WERI-Rb-1 (cell line): ENCODE measurements at places on chromosomes 4 and X.

- no peak for DNase-seq
Measured at GRCh38 chr4:151582098-151582497, 173.1 kb downstream of the FHIP1A start.

DNA sequence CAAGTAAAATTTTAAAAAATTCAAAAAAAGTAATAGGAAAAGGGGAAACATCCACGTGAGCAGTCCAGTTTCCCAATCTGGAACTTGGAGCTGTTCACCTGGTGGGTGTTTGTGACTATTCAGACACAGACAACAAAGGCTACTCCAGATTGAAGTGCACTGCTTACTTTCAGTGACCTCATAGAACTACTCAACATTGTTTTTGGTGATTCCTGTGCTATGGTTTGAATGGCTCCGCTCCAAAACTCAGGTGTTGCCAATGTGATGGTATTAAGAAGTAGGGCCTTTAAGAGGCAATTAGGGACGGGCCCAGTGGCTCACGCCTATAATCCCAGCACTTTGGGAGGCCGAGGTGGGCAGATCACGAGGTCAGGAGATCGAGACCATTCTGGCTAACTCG lies 22.1 kb downstream of the SH3RF1 start:
- no peak for DNase-seq

DNA sequence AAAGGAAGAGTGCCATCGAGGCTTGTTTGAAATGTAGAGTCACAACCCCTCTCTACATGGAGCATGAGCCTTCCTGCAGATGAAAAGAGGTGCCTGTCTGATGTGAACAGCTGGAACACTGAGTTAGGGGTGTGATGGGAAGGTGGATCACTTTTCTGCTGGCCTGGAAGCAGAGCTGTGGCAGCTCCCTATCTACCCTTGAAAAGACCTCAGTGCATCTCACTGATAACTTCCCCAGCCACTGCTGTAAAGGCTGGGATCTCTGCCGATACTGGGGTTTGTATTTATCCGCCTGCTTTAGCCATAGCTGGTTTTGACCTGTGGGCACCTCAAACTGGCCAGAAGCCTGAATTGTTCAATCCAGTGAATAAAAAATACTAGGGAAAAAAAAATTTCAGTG lies 46.8 kb downstream of the HPGD start:
- no peak for DNase-seq

- no peak for DNase-seq
Measured at GRCh38 chr4:25107827-25108516, 52.3 kb downstream of the SEPSECS start.

- no peak for DNase-seq
Measured at GRCh38 chrX:83416273-83416672, 91.8 kb upstream of the POU3F4 start.

DNA sequence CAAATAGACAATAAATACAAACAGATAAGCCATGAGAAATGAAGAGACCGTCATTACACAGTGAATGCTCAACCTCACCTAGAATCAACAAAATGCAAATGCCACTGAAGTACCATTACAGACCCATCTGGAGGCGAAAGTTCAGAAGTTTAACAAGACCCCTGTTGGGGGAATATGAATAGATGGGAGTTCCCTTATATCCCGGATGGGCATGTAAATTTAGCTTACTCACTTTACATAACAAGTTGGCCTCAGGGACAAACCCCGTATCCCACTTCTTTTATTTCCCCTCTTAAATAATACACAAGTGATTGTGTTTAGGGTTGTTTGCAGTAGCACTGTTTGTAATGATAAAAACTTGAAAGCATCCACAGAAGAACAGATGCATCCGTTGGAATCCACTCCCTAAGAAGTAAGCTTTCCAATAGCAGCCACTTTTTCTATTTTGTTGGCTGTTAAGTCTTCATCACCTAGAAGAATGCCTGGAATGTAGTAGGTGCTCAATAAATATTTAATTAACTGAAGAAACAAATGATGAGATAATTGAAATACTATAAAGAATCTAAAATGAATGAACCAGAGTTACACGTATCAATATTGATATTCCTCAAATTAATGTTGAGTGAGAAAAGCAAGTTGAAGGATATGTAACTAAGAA lies 1076.3 kb upstream of the TENM3 start:
- no peak for DNase-seq

- DNase-seq: no peak
Measured at GRCh38 chrX:151815398-151815797, 80.9 kb downstream of the CNGA2 start.

DNA sequence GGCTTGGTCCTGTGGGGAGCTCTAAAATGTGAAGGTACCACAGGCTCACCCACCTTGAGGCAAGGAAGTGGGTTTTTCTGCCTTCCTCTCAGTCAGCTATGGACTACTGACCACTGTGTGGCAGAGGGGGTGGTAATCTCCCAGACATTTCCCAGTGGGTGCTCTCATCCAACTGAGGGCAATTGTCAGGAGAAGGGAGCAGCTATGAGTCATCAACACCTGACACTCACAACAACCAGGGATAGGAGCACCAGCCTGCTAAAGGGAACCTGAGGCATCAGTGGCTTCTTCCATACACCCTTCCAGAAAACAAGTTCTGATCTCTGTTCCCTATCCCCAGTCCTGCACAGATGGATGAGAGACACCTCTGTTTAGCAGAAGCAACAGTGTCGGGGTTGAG lies 468.8 kb downstream of the BCOR start:
- no peak for DNase-seq

- DNase-seq: peak; percentile 61
Measured at GRCh38 chrX:39613482-39613995, 484.2 kb downstream of the BCOR start.

DNA sequence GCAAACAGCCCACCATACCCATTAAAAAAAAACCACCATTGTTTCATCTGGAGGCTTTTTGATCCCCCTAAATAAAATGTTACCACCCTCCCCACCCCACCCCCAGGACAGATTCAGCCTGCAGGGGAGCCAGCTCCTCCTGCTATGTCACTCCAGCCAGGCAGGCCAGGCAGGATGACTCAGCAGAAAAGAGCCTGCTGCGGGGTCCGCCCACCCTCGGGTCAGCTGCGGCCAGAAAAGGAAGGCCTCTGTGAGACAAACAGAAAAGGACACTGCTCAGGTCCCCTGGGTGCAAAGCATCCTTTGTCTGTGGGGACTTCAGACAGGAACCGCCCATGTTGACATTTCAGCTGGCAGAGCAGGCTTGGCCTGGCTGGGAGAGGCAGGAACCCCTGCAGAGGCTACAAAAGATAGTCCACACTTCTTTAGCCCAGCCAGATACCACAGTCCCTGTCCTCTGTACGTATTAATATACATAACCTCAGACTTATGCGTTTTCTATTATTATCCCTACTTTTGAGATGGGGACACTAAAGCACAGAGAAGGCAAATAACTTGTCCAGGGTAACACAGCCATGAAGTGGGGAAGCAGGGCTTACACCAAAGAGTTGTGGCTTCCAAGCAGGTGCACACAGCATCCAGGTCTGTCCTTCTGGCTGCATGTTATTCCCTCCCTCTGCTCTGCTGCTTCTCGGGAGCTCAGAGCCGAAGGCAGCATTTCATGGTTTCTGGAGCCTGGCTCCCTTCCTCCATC lies 147.7 kb downstream of the CPEB2 start:
- peak; percentile 63 for DNase-seq

- no peak for DNase-seq
Measured at GRCh38 chrX:8960957-8961468, 72.9 kb downstream of the FAM9B start.

- no peak for DNase-seq
Measured at GRCh38 chrX:71532078-71532752, 689 bp upstream of the OGT start.

GRCh38 chr4:117370944-117371668 lies 285.7 kb upstream of the TRAM1L1 start:
- DNase-seq: no peak

GRCh38 chr4:41832961-41833360 lies 84.4 kb upstream of the PHOX2B start:
- no peak for DNase-seq

- no peak for DNase-seq
Measured at GRCh38 chr4:185235843-185236503, 26.6 kb downstream of the SNX25 start.

- peak; percentile 89 for DNase-seq
Measured at GRCh38 chr4:37603070-37603468, 83.1 kb downstream of the RELL1 start.

DNA sequence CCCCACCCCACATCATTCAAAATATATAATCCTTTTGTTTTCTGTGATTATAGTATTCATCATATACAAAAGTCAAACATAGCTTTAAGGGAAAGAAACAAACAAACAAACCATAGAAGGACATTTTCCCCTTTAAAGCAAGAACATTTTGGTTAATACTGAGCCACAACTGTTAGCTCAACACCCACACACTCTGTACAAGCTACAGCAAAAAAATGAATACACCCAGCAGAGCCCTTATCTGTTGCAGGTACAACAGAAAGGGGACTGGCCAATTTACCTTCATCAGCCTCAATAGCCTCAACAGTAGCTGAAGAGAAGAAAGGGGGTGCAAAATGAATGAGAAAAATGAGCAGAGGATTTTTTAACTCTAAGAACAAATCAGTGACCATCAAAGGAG lies 318.4 kb downstream of the PPP3CA start:
- no peak for DNase-seq

DNA sequence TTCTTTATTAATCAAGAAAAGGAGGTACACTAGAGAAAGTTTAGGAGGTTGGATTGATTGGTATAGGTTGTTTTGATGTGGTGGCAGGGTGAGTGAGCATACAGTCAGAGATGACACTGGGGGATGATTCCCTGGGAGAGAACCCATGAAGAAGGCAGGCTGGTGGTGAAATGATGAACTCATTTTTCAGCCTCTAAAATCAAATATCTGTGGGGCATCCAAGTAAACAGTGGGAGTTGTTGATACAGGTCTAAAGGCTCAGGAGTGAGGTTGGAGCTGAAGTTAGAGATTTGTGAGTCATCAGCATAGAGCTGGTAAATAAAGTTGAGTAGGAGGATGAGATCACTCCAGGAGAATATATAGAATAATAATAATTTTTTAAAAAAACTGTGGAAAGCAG lies 10.0 kb upstream of the AP1S2 start:
- no peak for DNase-seq

DNA sequence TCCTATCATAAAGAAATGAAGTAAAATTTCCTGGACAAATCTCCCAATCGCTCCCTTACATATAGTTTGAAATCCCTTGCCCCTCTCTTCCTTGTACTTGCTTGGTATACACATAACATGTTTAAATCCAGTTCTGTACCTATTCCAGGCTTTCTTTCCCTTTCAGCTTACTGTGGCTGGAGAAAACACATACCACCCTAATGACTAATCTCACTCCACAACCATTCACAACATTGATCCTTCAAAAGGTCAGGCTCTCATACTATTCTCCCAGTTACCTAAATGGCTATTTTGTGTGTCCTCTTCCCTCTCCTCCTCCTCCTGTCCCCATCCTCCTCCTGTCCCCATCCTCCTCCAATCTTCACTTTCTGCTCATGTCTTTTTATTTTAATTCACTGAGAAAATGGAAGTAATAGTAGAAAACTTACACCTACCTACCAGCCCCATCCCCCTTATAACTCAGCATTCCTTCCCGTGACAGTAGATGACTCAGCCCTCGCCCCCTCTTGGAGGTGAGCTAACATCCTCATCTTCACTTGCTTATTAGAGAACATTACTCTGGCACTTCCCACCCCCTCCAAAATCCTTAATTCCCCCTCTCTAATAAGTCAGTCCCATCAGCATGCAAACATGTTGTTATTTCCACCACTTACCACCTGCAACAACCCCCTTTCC lies 77.5 kb downstream of the IL15 start:
- DNase-seq: no peak

DNA sequence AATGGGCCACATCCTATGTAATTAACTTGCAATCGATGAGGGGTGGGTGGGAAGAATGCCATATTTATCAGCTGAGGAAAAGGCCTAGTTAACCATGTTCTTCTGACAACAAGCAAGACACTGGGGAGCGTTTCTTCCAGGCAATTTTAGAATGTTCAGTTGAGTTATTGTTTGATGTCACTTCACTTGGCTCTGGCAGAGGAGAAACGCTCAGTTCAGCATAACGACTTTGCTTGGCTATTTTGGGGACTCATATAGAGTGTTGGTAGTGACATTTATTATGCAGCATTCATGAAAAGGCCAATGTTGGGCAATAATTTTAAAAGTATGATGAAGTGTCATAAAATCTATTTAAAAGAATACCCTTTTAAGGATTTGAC lies 648 bp downstream of the SYNPO2 start:
- DNase-seq: no peak

DNA sequence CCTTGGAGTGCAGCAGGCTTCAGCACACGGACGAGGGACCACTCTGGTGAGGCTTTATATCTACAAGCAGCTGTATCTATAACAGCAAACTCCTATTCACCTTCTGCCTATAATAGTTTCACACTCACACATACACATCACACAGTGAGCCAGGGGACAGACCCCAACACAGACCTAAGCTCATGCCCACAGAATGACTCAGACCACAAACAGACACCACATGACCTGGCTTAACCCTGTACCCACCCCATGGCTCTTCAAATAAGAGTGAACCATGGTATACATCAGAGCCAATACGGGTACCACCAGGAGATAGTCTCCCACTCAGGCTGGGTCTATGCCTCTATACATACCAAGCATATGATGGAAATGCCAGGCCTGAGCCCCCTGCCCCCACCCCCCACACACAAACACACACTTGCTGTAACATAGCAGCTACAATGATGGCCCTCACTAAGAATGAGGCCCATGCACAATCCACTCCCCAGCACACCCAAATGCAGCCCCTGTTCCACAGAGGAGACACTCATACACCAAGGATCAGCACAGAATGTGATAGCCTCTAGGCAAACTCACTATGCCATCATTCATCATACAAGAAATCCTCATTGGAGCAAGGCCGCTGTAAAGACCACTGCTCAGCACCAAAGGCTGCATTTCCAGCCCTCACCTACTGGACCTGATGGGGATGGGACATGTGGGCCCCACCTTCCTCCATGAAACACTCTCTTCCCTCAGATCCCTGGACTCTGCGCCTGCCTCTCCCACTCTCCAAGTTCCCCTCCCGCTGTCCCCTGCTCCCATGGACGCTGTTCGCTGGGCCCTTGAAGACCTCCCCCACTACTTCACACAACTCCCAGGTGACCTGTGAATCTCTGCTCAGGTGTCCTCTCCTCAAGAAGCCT lies 62.1 kb upstream of the XIAP start:
- DNase-seq: no peak

- DNase-seq: no peak
Measured at GRCh38 chr4:113823291-113823659, 61.7 kb upstream of the CAMK2D start.
